Stimulated activated CD4-positive, alpha-beta T cell treated with anti-CD3 and anti-CD28 coated beads, Interleukin-15, amount 100 ng/mL, for 24 hours (primary cell): ENCODE measurements at places on chromosomes 3 and 15.

- no peak for DNase-seq
These were observed 23.9 kb upstream of the CDCP1 start for GRCh38 chr3:45170096-45170495.

GRCh38 chr15:94770199-94770598 is 538.8 kb downstream of the MCTP2 start:
- no peak for DNase-seq

DNA sequence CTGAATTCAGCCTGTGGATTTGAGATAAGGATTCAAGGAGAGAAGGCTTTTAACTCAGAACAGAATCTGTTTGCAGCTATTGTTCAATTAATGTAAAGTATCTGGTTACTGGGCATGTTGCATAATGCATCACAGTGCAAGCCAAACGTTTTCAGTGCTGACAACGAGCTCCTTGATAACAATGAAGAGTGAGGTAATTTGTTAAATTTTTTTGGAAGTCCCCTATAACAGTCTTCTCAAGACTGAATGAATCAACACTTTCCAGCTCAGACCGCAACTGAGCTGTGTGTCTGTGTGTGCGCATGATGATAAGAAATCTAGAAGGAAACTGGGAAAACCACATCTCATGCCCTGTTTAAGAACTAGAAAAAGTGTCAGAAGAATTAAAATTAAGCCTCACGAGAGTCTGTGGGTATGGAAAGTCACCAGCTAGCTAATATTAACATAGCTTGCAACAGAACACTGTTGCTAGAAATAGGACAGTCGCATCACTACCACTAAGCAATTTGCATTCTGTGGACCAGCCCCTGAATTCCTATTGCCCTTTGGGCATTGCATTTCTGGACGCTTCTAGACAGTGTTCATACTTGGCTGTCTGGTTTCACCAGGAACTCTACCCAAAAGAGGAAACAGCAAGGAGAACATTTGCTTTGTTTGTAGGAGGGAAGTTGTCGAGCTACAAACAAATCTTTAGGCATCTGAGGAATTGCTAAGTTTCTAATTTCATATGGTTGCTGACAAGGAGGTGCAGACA is 43.7 kb upstream of the ATP2C1 start:
- DNase-seq = peak; percentile 70

- no peak for DNase-seq
These were observed 6.5 kb downstream of the RRP9 start for GRCh38 chr3:51934991-51935885.

DNA sequence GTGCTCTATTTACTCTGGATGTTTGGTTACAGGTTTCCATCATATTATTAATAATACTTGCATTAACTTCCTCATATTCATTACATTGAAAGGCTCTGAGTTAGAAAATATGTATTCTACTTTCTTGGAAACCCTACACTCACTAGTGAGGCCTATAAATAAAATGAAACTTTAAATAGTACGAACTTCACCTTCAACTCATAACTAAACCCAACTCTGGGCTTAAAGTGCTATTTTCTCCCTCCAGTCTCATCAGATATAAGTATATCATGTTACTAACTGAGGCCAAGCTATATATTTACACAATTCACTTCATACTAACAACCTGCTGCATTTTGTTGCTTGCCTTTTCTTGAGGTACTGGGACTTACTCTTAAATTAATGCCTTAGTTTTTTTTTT is 306.7 kb downstream of the TIGIT start:
- DNase-seq = no peak

GRCh38 chr15:48965972-48966371 is 2.3 kb upstream of the SHC4 start:
- DNase-seq = peak; percentile 37

GRCh38 chr15:85545185-85545584 is 164.8 kb downstream of the AKAP13 start:
- no peak for DNase-seq

DNA sequence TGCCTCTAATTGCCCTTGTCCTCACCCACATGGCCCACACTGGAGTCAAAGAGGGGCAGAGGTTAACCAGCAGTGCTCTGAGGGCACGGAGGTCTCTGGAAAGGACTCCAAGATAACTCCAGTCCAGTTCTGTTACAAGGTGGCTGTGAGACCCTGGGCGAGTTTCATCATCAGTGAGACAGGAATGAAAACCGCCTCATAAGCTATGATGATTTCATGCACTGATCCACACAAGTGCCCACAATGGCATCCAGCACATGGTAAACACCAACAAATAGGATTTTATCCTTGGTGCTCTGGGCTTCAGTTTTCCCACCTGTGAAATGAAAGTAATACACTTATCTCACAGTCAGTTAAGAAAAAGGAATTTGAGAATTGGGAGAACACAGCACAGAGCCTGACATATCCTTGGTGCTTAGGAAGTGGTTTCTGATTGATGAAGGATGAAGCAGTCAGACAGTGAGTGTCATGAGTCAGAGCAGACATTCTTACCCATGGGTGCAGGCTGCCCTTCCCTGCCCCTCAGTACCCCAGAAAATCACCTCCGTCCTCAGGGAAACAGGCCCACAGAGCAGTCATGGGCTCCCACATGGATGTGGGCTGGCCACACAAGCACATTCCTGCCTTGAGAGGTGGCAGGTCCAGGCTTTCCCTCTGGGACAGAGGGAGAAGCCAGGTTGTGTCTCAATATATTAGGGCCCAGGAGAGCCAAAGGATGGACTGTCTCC is 48.4 kb downstream of the DAPK2 start:
- DNase-seq = no peak

- DNase-seq = no peak
These were observed 35.1 kb upstream of the ADPGK start for GRCh38 chr15:72818632-72819031.

- DNase-seq = no peak
These were observed 1.9 kb downstream of the NEIL1 start for GRCh38 chr15:75348562-75349350.

DNA sequence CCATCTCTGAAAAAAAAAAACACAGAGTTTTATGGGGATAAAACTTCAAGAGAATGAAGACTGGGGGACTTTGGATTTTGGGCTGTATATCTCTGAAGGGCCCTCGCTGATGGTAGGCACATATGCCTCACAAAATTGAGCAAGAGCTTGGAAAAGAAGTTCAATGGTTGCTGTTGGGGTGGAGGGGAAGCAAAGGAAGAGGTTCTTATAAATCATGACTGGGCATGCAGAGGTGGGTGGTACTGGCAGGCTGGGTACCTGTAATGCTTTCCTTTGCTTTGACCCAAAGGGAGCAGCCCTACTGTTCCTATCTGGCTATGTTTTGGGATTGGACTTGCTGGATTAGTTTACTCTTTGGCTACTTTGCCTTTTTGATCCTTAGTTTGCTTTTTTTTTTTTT is 6.0 kb upstream of the RTP1 start:
- no peak for DNase-seq

DNA sequence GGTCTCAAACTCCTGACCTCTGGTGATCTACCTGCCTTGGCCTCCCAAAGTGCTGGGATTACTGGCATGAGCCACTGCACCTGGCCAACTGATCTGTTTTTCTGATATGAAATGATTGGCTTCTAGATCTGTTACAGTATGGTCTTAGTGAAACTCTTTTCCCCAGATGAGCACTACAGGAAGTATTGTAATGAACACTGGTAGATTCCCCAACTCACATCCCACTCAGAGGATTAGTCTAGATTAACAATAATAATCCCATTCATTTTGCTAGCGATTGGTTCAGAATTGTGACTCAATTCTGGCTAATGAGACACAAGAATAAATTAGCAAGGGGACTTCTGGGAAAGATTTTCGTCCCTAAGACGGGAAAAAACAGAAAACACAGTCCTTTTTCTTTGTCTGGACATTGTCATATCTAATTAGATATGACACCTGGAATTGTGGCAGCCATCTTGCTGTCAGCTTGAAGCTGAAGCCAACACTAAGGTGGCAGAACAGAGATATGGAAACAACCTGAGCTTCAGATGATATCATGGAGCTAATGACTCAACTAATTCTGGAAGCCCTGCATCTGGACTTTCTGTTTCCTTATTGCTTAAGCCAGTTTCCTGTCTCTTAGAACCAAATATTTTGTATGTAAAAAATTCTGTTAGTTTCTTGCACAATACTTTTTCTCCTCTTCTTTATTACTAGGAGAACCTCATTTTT is 17.4 kb upstream of the NPTN start:
- peak; percentile 41 for DNase-seq

DNA sequence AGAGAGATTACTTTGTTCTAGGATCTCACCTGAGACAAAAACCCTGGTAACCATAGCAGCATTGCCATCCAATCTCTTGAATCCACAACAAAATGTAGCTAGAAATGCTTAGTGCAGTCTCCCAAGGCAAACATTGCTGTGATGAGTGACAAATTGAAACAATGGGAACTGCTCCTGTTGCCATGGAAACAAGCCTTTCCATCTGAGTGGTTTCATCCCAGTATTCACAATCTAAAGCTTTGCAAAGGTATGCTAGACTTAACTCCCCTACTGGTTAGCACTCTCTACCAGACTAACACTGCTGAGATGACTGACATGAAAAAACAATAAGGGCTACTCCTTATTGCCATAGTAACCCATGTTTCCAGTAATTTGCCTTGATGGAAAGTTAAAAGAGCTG is 172.6 kb upstream of the CNTN3 start:
- no peak for DNase-seq

- DNase-seq = no peak
These were observed 117.2 kb downstream of the THRB start for GRCh38 chr3:24377218-24377993.

GRCh38 chr3:107845380-107846278 is 245.2 kb downstream of the CD47 start:
- no peak for DNase-seq

- DNase-seq = no peak
These were observed 41.8 kb downstream of the ANP32A start for GRCh38 chr15:68778876-68779275.

GRCh38 chr15:41816788-41817187 is 11.1 kb upstream of the JMJD7 start:
- no peak for DNase-seq

DNA sequence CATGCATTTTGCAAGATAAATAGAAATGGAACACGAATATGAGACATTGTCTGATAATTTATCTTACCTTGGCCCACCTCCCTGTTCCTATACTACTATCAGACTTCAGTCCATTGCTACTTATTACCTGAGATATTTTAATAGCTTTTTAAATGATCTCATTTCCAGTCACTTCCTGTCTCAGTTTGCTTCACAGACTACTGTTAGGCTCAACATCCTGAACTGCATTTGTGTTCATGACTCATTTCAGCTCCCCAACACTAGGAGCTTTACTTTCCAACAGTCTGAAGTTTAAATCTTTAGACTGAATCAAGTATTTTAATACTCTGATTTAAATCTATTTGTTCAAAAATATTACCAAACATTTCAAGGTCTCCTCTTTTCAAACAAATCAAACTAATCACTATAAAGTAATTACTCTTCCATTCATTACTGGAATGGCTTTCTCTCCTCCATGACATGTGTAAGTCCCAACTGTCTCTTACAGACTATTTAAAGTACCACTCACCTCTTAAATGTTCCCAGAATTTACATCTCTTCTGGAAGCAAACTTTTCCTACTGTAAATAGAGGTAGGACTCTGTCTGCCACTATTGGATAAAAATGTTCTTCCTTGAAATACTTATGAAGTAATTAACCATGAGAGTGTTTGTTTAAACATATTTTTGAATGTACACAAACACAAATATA is 1277.6 kb downstream of the ZPLD1 start:
- DNase-seq = no peak

DNA sequence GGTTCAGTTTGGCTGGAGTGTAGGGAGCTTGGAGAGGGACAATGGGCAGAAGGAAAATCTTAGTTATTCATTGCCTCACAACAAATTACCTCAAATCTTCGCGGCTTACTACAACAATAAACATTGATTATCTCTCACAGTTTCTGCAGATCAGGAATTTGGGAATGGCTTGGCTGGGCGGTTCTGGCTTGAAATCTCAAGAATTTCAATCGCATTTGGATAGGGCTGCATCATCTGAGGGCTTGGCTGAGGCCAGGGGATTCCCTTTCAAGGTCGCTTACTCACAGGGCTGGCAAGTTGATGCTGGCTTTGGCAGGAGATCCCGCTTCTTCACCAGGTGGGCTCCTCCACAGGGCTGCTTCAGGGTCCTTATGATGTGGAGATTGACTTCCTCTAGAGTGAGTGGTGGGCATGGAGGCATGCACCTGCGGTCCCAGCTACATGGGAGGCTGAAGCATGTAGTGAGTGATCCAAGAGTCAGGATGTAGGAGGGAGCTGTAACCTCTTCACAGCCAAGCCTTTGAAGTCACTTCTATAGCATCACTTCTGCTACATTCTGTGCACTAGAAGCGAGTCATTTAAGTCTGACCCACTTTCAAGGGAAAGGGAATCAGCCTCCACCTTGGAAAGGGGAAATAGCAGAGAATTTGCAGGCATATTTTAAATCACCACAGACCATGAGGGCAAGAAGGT is 63.1 kb downstream of the CDC25A start:
- no peak for DNase-seq

DNA sequence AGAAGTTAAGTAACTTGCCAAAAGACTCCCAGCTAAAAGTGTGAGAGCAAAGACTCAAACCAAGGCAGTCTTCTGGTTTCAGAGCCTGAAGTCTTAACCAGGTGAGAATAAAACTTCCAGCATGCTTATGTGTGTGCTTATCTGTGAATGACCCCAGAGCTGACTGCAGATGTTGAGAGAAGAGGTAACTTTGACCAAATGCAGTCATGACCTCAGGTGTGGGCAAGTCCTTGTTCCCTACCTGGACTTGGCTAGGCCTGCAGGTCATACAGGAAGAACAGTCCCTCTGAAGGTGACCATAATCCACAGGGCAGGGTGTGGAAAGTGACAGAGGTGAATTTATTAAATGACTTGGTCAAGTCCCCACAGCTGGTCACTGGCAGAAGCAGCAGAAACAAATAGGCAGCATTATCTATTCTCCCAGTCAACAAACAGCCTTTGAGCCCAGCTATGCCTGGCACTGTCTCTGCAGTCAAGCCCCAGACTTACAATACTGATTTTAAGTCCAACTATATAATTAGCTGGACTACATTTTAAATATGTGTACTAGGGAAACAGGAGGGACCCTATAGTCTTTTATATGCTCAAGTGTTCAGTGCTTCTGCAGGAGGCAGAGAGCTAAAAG is 3.0 kb upstream of the CPEB1 start:
- no peak for DNase-seq

- DNase-seq = no peak
These were observed 29.0 kb upstream of the PLAAT1 start for GRCh38 chr3:193211984-193212383.
